ENCODE measurements at places on chromosomes 1 and 21. TPM values are rescaled to one million over a fixed set of nuclear protein-coding genes. Genes with fewer than 3 reads are reported as not detected.

S100A14 gene
- 53.8 TPM for total RNA-seq

DNA sequence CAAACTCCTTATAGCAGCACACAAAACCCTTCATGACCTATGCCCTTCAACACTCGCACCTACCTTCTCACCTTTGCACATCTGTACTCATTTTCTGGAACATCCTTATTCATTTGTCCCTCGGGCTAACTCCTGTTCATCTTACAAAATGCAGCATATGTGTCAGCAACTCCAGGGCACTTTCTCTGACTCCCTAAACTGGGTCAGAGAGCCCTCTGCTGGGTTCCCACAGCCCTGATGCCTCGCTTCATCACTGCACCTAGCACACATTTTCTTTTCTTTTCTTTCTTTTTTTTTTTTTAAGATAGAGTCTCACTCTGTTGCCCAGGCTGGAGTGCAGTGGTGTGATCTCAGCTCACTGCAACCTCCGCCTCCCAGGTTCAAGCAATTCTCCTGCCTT, 54.0 kb downstream of the RAB3B start:
- DNase-seq: no peak

DNA sequence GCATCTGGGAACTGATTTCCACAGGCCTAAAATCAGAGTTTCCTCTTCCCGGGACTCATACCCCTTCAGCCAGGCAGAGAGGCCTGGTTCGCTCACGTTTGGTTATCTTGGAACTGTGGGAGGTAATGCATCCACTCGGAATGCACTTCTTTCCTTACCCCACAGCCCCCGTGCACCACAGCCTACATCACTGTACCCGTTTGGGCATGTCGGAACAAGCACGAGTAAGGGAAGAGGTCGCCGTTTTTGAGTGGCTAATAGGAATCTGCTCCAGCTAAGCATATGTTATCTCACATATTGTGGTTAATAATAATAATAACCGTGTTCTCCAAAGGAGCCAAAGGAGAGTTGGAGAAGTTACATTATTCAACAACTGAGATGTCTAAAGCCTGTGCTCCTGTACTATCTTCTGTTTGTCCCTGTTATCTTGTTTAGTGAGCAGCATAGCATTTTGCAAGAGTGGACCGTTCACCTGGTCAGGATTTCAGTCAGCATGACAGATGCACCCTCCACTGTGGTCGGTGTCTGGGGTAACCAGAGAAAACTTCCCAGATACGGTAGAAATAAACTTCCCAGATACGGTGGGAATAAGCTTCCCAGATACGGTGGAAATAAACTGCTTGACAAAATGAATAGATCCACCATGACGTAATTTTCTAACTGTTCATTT, 198.6 kb downstream of the SDCCAG8 start:
- DNase-seq: no peak

- no peak for DNase-seq
These were observed 13.6 kb upstream of the ENAH start for GRCh38 chr1:225666495-225666894.

DNA sequence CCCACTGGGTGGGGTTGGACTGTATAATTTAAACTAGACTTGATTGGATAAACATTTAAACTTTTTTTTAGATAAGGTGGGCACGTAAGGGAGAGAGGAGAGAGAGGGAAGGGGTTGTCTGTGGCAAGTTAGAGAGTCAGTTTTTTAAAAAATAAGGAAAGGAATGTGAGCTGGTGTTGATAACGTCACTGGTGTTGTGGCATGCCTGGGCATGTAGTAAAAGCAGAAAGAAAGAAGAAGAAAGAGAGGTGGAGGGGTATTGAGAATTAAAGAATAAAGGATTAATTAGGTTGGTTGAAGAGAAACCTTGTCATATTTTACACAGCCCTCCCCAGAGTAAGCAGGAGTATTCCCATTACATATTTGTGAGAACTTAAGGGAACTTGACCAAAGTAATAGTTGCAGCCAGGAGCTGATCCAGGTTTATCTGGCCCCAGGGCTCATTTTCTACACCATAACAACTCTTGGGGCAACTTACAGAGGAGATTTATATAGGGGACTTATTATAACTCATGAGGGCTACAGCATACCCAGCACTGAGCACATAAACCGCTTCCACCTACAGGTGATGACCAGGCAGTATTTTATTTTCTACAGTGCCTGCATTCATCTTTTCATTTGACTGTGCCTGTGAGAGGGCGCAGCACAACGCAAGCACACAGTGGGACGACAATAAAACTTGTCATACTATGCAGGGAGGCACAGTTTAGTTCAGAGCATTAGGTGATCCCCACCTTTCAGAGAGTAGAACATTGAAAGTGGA, 70.2 kb downstream of the CCDC30 start:
- DNase-seq: no peak

GRCh38 chr1:32761936-32762335, 55.2 kb downstream of the YARS1 start:
- no peak for DNase-seq

DNA sequence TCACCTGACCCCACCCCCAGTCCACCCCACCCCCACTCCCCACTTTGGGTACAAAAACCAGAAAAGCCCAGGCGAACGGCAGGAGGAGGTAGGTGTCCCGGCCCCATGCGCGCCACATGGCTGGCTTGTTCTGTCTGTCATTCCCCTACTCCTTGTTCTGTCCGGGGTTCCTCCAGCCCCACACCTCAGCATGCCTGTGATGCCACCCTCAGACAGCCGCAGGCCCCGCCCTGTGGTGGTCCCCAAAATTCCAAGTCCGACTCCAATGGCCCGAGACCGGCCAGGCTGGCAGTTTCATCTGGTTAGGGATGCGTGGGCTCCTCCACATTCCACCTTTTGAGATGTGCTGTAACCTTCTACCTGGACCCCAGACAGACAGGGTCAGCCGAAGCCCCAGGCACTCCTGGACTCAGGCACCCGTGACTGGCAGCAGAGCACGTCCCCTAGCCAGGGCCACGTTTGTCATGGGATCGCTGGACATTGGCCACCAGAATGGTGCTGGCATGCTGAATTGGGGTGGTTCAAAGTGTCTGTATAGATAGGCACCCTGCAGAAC, 94.4 kb downstream of the WDR4 start:
- no peak for DNase-seq

- DNase-seq: no peak
These were observed 7.5 kb upstream of the LEPR start for GRCh38 chr1:65412984-65413375.

DNA sequence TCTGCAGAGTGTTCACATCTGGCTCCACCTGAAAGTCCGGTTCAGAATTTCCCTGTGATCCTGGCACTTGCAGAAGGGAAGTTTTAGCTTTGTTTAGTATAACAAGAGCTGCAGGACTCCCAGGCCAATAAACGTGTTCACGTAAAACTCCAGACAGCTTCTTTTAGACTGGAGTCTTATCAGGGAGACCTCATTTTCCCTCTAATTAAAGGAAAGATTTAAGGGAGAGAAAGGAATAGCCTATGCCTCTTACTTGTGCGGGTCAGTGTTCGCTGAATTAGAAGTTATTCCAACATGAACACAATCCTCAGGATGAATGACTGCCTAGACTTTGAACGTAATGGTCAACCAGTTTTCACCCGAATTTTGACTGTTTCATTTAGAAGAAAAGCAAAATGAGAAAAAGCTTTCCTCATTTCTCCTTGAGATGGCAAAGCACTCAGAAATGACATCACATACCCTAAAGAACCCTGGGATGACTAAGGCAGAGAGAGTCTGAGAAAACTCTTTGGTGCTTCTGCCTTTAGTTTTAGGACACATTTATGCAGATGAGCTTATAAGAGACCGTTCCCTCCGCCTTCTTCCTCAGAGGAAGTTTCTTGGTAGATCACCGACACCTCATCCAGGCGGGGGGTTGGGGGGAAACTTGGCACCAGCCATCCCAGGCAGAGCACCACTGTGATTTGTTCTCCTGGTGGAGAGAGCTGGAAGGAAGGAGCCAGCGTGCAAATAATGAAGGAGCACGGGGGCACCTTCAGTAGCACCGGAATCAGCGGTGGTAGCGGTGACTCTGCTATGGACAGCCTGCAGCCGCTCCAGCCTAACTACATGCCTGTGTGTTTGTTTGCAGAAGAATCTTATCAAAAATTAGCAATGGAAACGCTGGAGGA, 202.1 kb upstream of the SGIP1 start:
- DNase-seq: peak; percentile 89

DNA sequence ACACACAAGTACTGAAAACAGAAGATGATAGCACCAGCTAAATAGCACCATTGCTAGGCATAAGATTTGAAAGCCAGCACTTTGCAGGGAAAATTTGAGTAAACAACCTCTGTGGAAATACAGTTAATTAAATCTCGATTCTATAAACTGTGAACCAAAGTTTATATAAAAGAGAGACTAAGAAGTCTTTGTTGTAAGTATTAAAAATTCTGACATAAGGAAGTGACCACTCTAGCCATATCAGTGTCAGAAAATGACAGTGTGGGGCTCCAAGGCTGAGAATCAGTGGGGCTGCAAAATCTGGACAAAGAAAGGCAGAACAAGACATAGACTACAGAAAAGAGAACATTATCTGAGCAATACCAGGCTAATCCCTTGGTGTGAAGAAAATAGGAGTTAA, 292.2 kb downstream of the ST6GALNAC3 start:
- DNase-seq: no peak

GRCh38 chr21:35309316-35309715, 260.2 kb upstream of the RUNX1 start:
- no peak for DNase-seq

DNA sequence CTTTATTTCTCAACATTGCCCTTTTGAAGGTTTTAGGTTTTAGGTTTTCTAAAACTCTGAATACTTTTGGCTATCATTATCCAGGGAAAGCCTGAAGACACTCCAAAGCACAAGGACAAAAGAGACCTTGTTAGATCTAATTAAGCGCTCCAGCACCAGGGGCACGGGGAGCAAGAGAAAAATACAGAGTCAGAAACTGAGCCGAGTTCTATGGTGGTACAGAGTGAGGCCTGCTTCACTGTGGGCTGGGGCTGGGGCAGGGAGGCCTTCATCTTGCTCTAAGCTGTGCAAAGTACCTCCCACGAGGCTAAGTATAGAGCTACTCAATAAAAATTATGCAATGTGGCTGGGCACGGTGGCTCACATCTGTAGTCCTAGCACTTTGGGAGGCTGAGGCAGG, 19.7 kb upstream of the RAB4A start:
- DNase-seq: no peak
